ENCODE measurements at places on chromosomes 3 and 15.
A peak's percentile ranks its signal among the peaks of the same experiment; 100 is the strongest.

DNA sequence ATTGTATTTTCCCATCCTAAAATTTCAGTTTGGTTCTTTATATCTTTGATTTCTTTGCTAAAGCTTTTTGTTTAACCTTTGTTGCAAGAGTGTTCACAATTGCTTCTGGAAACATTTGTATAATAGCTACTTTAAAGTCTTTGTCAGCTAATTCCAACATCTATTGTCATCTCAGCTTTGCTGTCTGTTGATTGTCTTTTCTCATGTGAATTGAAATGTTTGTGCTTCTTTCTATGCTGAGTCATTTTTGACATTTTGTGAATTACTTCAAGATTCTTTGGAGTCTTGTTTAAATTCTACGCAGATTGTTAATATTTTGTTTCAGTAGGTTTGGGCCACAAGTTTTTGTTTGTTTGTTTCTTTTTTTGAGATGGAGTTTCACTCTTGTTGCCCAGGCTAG is 73.2 kb downstream of the SUCNR1 start:
- DNase-seq = no peak

- DNase-seq = no peak
Observed at GRCh38 chr3:191959876-191960413, 499.0 kb downstream of the PYDC2 start.

DNA sequence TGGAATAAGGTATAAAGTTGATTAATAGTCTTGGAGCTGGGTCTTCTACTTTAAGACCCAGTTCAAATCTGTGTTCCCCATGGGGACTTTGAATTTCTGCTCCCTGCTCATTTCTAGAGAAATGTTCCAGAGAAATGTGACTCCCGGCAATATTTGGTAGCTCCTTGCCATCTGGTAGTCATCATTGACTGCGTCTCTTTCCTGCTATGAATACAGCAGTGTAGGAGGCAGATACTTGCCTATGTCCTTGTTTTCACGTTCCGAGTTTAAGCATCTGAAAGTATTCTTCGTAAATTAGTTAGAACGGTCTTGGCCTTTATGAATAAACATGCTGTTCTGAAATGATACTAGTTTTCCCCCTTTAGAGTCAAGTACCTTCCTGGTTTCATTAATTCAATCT is 352.9 kb downstream of the PTPRG start:
- DNase-seq = no peak

- DNase-seq = peak; percentile 23
Observed at GRCh38 chr3:155791190-155791589, 14.9 kb downstream of the C3orf33 start.

DNA sequence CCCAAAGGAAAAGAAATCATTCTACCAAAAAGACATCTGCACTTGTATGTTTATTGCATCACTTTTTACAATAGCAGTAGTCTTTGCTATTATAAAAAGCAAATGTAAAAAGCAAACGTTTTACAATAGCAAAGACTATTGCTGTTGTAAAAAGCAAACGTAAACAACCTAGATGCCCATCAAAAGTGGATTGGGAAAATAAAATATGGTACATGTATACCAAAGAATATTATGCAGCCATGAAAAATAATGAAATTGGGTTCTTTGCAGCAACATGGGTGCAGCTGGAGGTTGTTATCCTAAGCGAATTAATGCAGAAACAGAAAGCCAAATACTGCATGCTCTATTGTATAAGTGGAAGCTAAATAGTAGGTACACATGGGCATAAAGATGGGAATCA is 97.3 kb upstream of the ZBTB20 start:
- DNase-seq = no peak

- peak; percentile 29 for DNase-seq
Observed at GRCh38 chr15:56038707-56039106, 45.3 kb upstream of the NEDD4 start.

GRCh38 chr15:40134885-40135284 is 26.0 kb upstream of the BUB1B start:
- no peak for DNase-seq
